Stimulated activated CD8-positive, alpha-beta memory T cell treated with anti-CD3 and anti-CD28 coated beads, Interleukin-7, amount 100 ng/mL, for 4 hours (primary cell): ENCODE measurements at places on chromosomes 13 and 19.

- DNase-seq = no peak
Measured at GRCh38 chr13:49399801-49400472, 43.9 kb downstream of the CAB39L start.

- DNase-seq = no peak
Measured at GRCh38 chr19:55179606-55180484, at the start of gene SYT5. SYT5 (minus strand) TSS chr19:55180289; CDS start chr19:55179041, 1,248 bp downstream.

DNA sequence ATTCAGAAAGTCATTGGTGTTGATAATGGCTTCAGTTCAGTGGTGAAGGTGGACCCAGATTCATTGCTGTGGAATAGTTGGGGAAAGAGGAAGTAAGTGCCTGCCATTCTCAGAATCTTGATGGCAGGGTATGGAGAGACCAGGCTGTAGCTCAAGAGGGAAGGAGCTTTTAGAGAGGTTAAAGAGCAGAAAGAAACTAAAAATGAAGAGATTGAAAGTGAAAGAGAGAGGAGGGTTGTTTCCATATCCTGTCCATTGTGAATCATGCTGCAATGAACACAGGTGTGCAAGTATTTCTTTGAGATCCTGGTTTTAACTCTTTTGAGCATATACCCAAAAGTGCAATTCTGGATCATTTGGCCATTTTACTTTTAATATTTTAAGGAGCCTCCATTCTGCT lies 12.5 kb downstream of the GJB6 start:
- DNase-seq = no peak

GRCh38 chr13:46667687-46668281 lies 114.8 kb downstream of the LRCH1 start:
- no peak for DNase-seq

GRCh38 chr19:49415102-49415809 lies 8.0 kb downstream of the PTH2 start:
- DNase-seq = no peak
